HepG2 (cell line): ENCODE measurements at places on chromosomes 1 and 21.

- DNase-seq = no peak
Measured at GRCh38 chr1:234656070-234656895, 46.3 kb upstream of the IRF2BP2 start.

- no peak for DNase-seq
Measured at GRCh38 chr1:205950826-205951549, 7.7 kb upstream of the SLC26A9 start.

DNA sequence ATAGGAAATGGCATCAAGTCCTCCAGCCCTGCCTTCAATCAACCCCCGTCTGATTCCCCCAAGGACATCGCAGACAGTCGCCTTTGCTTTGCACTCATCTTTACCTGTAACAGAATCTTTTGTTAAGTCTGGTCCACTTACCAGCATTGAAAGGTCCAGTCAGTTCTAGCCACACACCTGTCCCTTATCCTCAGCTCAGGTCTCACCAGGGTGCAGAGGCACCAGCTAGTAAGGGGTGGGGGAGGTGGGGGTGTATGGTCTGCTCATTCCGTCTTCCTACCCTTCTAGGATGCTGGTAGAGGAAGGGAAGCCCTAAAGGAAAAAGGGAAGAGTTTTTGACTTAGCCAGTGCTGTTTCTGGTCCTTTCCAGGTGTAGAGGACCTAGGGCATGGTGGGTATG is 427.7 kb downstream of the MATN1 start:
- no peak for DNase-seq

DNA sequence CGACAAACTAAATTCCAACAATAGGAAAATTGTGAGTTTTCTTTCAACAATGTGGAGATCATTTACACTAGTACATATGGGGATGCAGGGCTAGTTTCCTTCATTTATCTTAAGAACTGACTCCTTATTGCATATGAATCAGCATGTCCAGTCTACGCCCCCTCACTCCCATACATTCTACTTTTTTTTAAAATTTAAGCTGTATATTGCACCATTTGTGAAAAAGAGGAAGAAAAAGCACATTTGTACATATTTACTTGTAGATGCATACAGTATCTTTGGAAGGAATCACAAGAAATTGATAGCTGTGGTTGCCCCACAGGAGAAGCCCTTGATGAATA is 15.9 kb downstream of the VPS26C start:
- DNase-seq = no peak

- no peak for DNase-seq
Measured at GRCh38 chr1:37123276-37124115, 89.2 kb upstream of the GRIK3 start.
